Brain microvascular endothelial cell (primary cell): ENCODE measurements at places on chromosomes 5 and 9.
A peak's percentile ranks its signal among the peaks of the same experiment; 100 is the strongest.

GRCh38 chr5:75040973-75041372, 11.4 kb downstream of the GCNT4 start:
- DNase-seq: peak; percentile 28

GRCh38 chr9:15133488-15133887, 173.5 kb downstream of the TTC39B start:
- no peak for DNase-seq

DNA sequence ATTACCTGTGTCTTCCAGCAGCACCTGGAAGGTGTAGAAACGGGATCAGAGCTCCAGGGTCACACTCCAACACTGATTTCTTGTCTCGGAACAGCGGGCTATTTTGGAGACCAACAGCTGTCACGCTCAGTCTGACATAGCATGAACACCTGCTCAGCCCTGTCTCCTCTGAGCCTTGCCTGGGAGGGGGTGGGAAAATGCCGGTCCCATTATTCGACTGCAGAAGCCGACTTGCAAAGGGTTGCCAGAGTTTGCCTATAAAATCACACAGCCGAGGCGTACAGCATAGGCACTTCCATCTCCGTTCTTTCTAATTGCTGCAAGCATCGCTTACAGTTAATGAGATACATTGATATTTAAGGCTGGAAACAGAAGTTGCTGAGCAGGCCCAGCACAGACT, 300.8 kb upstream of the MSX2 start:
- no peak for DNase-seq

DNA sequence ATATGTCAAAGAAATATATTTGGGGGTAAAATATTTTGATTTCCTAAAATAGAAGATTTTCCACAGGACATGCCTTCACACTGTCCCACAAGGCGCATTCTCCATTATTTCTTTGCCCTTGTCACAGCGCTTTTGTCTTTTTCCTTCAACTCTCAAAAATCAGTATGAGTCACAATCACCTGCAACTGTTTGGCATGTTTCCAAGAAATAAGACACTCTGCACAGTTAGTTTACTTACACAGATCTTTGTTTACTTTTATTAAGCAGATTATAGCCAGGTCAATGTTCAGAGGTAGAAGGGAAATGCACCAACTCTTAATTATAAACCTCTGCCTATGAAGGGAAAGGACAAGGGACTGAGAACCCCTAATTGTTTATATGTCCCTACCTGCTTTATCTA, 9.5 kb downstream of the CEMIP2 start:
- no peak for DNase-seq

GRCh38 chr9:13651526-13651925, 372.0 kb upstream of the MPDZ start:
- no peak for DNase-seq
